ENCODE measurements at places on chromosomes 11 and 22.

GRCh38 chr11:45142241-45143055 is 4.0 kb upstream of the PRDM11 start:
- no peak overlapping the region for H3K4me3 ChIP-seq
- DNase-seq = no peak
- no peaks in the 10 kb centered on the region for H3K36me3 ChIP-seq
- H3K27me3 ChIP-seq = peaks cover 22% of the 10 kb centered on the region
- H3K27ac ChIP-seq = no peak overlapping the region
- peaks cover 6% of the 10 kb centered on the region for H3K4me1 ChIP-seq

- peaks cover 9% of the 10 kb centered on the region for H3K27me3 ChIP-seq
- no peak overlapping the region for H3K4me3 ChIP-seq
- no peaks in the 10 kb centered on the region for H3K4me1 ChIP-seq
- no peaks in the 10 kb centered on the region for H3K36me3 ChIP-seq
These were observed 8.2 kb downstream of the TSPAN18 start for GRCh38 chr11:44734843-44735381.

GRCh38 chr11:35160246-35160824 is 21.4 kb downstream of the CD44 start:
- H3K27me3 ChIP-seq = no peaks in the 10 kb centered on the region
- peaks cover 43% of the 10 kb centered on the region for H3K4me1 ChIP-seq
- H3K4me3 ChIP-seq = no peak overlapping the region
- no peaks in the 10 kb centered on the region for H3K36me3 ChIP-seq
- DNase-seq = no peak
- H3K27ac ChIP-seq = peak overlapping the region; percentile 47

GRCh38 chr22:30695871-30696655 is 1.4 kb downstream of the OSBP2 start:
- H3K4me3 ChIP-seq = peak overlapping the region; percentile 64
- H3K27me3 ChIP-seq = no peaks in the 10 kb centered on the region
- no peak for DNase-seq
- no peak overlapping the region for H3K27ac ChIP-seq
- H3K4me1 ChIP-seq = no peaks in the 10 kb centered on the region
- no peaks in the 10 kb centered on the region for H3K36me3 ChIP-seq

DNA sequence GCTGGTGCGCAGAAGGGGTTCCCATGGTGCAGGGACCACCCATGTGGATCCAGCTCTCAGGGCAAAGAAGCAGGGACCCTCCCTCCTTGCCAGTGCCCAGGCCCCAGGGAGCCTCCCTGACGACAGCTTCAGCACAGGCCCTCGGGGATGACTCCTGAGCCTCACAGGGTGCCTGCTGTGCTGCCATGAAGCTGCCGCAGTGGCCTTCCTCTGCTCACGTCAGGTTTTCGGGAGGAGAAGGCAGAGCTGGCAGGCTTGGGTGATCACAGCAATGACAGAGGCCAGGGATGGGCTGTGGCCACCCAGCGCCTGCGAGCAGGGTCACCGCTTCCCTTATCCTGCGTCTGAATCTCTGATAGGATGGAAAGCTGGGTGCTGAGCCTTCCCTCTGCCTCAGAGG is 276.2 kb downstream of the BRD1 start:
- no peaks in the 10 kb centered on the region for H3K36me3 ChIP-seq
- no peak overlapping the region for H3K27ac ChIP-seq
- H3K4me1 ChIP-seq = no peaks in the 10 kb centered on the region

DNA sequence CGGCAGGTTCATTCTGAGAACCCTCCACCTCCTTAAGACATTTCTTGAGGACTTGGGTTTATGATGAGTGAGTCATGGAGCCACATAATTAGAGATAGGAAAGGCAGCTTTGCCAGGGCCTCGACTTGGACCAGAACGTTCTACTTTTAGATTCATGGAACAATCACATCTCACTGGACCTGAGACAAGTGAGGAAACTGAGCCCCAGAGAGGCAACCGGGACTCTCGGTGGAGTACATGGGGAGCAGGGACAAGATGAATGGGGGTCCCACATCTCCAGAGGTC is 59.5 kb downstream of the LINC01488 start:
- no peak overlapping the region for H3K27ac ChIP-seq
- H3K27me3 ChIP-seq = no peaks in the 10 kb centered on the region

- peak overlapping the region; percentile 25 for H3K27ac ChIP-seq
- no peaks in the 10 kb centered on the region for H3K27me3 ChIP-seq
- peak; percentile 52 for DNase-seq
- peaks cover 7% of the 10 kb centered on the region for H3K4me1 ChIP-seq
- peaks cover 7% of the 10 kb centered on the region for H3K36me3 ChIP-seq
- peak overlapping the region; percentile 81 for H3K4me3 ChIP-seq
These were observed 1.4 kb downstream of the SCO2 start for GRCh38 chr22:50523806-50524675.

GRCh38 chr11:111460856-111461255 is 51.3 kb downstream of the BTG4 start:
- no peaks in the 10 kb centered on the region for H3K4me1 ChIP-seq
- H3K27me3 ChIP-seq = no peaks in the 10 kb centered on the region
- H3K36me3 ChIP-seq = no peaks in the 10 kb centered on the region
- peak; percentile 1 for DNase-seq
- no peak overlapping the region for H3K27ac ChIP-seq
- no peak overlapping the region for H3K4me3 ChIP-seq

GRCh38 chr11:69541501-69542313 is 60.2 kb downstream of the LINC01488 start:
- no peaks in the 10 kb centered on the region for H3K27me3 ChIP-seq
- no peak for DNase-seq
- H3K36me3 ChIP-seq = no peaks in the 10 kb centered on the region
- no peak overlapping the region for H3K27ac ChIP-seq
- H3K4me1 ChIP-seq = peaks cover 15% of the 10 kb centered on the region

GRCh38 chr22:19674129-19674928 is 40.0 kb upstream of the SEPTIN5 start:
- no peak overlapping the region for H3K4me3 ChIP-seq
- no peak overlapping the region for H3K27ac ChIP-seq
- no peaks in the 10 kb centered on the region for H3K36me3 ChIP-seq
- no peak for DNase-seq

DNA sequence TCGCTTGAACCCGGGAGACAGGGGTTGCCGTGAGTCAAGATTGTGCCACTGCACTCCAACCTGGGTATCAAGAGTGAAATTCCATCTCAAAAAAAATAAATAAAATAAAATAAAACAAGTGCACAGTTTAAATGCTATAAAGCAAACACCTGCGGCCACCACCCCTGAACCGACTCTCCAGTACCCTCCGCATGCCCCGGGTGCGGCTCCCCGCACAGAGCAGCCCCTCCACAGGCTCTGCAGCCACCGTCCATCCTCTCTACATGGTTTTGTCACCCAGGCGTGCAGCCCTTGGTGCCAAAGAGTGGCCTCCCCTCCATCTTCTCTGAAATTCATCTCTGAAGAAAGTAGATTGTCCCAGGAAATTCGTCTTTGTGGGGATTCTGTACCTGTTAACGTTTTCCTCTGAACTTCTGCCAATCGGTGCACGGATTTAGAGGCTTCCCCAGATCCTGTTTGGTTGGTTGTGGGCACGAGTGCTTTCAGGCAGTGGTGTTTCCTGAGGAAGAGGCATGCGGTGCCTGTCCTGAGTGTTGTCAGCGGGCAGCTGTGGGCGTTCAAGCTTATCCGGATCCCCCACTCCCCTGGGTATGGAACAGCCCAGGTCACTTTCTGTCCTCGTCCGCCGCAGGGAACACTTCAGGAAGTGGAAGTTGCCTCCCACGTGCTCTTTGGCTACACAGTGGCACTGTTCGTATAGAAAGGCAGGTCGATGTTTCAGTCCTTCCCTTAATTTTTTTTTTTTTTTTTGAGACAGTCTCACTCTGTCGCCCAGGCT is 4.1 kb downstream of the MIOX start:
- no peaks in the 10 kb centered on the region for H3K27me3 ChIP-seq
- H3K27ac ChIP-seq = no peak overlapping the region
- no peak for DNase-seq
- H3K36me3 ChIP-seq = no peaks in the 10 kb centered on the region
- H3K4me1 ChIP-seq = peaks cover 1% of the 10 kb centered on the region

DNA sequence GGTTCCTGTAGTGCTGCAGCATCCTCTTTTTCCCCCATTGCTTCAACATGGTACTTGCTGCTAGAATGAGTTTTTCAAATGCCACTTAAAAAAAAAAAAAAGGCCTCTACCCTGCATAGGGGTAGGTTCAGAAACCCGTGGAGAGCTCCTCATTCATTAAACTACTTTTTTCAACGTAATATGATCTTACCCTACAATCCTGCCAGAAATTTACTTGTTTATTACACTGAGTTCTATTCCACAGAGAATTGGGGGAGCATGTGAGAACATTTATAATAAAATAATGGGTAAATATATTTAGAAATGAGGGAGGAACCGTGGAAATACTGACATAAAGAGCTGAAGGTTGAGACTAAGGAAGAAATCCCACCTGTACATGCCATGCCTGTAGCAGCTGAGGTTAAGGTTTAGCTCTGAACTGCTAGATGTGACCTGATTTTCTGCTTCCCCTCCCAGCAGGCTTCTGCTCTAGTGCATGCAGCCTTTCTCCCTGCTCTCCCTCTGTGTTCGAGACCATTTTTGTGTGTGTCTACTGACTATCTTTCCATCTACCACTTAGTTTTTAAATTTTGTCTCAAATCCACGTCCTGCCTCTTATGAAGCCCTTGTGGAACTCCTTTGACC is 225.7 kb downstream of the DDX10 start:
- no peaks in the 10 kb centered on the region for H3K27me3 ChIP-seq
- H3K36me3 ChIP-seq = no peaks in the 10 kb centered on the region
- DNase-seq = no peak
- no peak overlapping the region for H3K27ac ChIP-seq
- H3K4me3 ChIP-seq = no peak overlapping the region

Measured in SK-N-SH (cell line).